ENCODE measurements at places on chromosomes 13 and 19.
A peak's percentile ranks its signal among the peaks of the same experiment; 100 is the strongest.

- DNase-seq, result no peak
Observed at GRCh38 chr19:29524912-29525831, 622 bp upstream of the VSTM2B start.

DNA sequence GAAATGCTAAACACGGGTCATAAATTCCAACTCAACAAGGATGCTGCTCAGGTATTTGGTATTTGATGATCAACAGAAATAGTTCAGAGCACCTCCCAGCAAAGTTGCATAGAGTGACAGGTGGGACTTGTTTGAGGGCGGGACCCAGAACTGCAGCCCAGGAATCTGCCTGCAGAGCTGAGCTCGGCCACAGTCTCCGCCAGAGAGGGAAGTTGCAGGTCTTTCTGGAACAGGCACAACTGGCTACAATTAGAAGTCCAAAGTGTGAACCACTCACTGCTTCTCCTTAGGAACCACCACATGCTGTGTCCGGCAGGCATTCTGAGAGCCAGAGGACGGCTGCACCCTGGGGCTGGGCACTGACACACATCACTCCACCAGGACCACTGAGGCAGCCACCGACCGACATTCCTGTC lies 1.1 kb downstream of the SLC15A1 start:
- no peak for DNase-seq

- DNase-seq, result no peak
Observed at GRCh38 chr13:109091249-109091648, 461.8 kb downstream of the MYO16 start.

DNA sequence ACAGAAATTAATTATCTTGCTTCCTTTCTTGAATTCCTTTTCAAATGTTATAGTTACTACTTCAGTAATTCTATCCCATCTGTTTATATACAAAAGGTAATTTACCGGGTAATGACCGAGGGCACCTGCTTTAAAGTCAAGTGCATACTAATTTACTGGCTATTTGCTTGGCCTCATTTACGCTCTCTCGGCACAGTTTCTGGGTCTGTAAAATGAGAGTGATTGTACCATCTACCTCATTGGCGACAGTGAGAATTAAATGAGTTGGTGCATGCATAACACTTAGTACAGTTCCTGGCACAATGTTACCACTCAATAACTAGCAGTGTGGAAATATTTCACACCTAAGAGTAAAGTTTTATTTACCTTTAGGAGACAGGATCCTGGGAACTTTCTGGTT lies 111.6 kb downstream of the GGACT start:
- DNase-seq, result no peak

DNA sequence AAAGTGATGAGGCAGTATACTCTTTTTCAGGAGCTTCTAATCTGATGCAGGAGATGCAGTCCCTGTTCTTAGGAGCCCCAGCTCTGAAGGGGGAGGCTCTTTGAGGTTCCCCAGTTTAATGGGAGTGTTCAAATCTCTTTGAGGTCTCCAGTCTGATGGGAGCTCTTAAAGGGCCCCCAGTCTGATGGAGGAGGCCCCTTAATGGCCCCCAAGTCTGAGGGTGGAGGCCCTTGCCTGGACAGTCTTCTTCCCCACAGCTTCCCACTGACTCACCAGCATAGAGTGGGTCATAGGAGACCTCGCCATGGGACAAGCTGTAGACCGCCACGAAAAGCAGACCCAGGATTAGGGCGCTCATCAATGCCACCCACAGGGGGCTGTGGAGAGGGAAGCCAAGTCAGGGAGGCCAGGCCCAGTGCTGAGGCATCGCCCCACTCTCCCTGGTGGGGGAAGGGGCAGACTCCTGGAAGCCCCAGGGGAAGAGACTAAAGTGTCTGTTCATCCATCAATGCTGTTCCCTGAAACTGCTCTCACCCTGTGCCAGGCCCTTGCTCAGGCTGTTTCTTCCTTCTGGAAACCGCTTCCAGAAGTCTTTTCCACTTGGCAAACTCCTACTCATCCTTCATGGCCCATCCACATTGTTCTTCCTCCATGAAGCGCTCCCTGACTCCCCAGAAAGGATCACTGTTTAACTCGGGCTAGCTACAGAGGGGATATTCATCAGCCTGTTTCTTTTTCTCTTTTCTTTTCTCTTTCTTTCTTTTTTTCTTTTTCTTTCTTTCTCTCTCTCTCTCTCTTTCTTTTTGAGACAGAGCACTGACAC lies 2.1 kb downstream of the TM6SF2 start:
- no peak for DNase-seq

DNA sequence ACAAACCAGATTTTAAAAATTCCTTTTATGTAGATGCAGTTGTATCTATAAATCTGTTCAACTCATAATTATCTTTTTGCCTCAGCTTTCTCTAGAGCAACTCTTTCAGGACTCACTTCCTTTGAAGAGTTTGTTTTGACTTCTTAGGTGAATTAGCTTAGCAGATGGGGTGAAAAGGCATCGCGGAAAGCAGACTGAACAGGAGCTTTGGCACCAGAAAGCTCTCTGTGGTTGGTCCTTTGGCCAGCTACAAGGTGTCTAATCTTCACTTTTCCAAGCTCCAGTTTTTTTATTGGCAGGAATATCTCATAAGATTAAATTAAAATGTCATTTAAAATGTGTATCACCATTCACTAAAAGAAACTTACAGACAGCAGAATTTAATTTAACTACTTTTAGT lies 60.6 kb upstream of the KLF12 start:
- no peak for DNase-seq

GRCh38 chr19:7926021-7926726 lies at the start of gene CTXN1:
Gene CTXN1, minus strand, starts transcription at chr19:7926135. Its CDS starts 597 bp downstream, at chr19:7925538.
- peak; percentile 56 for DNase-seq

- peak; percentile 89 for DNase-seq
Observed at GRCh38 chr19:16371540-16371986, 46.9 kb downstream of the KLF2 start.

GRCh38 chr19:57210381-57210780 lies 19.1 kb downstream of the ZNF264 start:
- no peak for DNase-seq

DNA sequence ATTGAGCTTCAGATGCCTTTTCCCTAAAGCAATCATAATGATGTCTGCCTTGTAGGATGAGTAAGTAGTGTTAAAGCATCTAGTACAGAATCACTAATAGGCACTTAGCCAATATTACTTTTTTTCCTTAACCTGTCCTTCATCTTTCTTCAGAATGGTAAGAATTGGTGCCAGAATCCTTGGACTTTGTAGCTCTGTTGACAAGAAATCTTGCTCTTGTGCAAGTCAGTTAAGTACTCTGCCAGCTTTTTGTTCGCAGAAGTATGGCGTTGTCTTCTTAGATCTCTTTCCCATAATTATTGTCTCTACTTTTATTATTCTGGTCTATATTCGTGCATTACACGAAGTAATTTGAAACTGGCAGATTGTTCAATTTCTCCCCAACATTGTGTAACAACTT lies 554.5 kb downstream of the PCDH9 start:
- no peak for DNase-seq
